ENCODE measurements at places on chromosomes 5 and 9. TPM values are rescaled to one million over a fixed set of nuclear protein-coding genes. Genes with fewer than 3 reads are reported as not detected.
A peak's percentile ranks its signal among the peaks of the same experiment; 100 is the strongest.

Gene MTRR
- total RNA-seq: 55.7 TPM

Gene CAMK4
- total RNA-seq: 7.2 TPM

Gene PPP2R2B
- total RNA-seq: 44.9 TPM

Gene DBH
- not detected for total RNA-seq

Gene PCDHGB7
- 1.2 TPM for total RNA-seq

Gene OR1J4
- total RNA-seq: not detected

Gene EGFL7
- total RNA-seq: 0.29 TPM

Gene MLANA
- total RNA-seq: not detected

Gene SLC34A3
- not detected for total RNA-seq

Gene AIF1L
- not detected for total RNA-seq

Gene VLDLR
- 1.4 TPM for total RNA-seq

DNA sequence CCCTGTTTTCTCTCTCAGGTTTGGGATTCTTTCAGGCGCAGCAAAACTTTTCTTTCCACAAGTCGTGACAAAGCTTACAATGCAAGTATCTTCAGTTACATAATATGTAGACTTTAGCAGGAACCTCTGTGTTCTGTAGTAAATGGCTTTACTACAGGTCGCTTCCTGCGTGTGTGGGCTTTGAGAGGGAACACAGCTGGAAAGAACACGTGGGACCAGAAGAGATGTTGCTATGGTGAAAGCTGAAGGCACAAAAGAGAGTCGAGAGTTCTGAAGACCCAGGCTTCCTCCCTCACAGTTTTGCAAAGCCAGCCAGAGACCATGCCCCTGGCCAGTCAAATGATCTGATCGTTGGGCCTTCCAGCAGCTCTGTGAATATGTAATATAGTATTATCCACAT, 4.0 kb downstream of the ANKRD55 start:
- H3K4me3 ChIP-seq: no peak overlapping the region
- no peaks in the 10 kb centered on the region for H3K36me3 ChIP-seq
- H3K27me3 ChIP-seq: no peaks in the 10 kb centered on the region
- no peaks in the 10 kb centered on the region for H3K4me1 ChIP-seq
- DNase-seq: no peak
- H3K27ac ChIP-seq: no peak overlapping the region

- no peak overlapping the region for H3K27ac ChIP-seq
- no peak for DNase-seq
- H3K27me3 ChIP-seq: no peaks in the 10 kb centered on the region
- H3K36me3 ChIP-seq: no peaks in the 10 kb centered on the region
- H3K4me3 ChIP-seq: no peak overlapping the region
Observed at GRCh38 chr9:91992461-91993041, 42.5 kb upstream of the ROR2 start.

GRCh38 chr5:93221-93980, 1.4 kb downstream of the PLEKHG4B start:
- no peak overlapping the region for H3K4me3 ChIP-seq
- no peak overlapping the region for H3K27ac ChIP-seq
- peaks cover 12% of the 10 kb centered on the region for H3K27me3 ChIP-seq
- no peak for DNase-seq
- H3K36me3 ChIP-seq: no peaks in the 10 kb centered on the region

DNA sequence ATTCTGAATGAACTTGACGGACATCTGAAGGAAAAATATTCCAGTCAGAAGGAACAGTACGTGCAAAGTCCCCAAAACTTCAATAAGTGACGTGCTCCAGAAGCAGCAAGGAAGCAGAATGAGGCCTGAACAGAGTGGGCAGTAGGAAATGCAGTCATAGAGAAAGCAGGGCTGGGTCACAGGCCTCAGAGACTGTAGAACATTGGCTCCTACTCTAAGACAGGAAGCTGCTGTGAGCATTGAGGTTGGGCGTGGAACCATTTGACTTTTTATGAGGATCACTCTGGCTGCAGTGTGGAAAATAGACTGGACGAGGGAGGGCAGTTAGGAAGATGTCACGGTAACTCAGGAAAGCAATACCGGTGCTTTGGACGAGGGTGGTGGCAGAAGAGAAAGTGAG, 64.0 kb downstream of the DOCK8 start:
- peaks cover 24% of the 10 kb centered on the region for H3K36me3 ChIP-seq
- H3K4me3 ChIP-seq: no peak overlapping the region
- no peak for DNase-seq
- H3K27me3 ChIP-seq: no peaks in the 10 kb centered on the region

DNA sequence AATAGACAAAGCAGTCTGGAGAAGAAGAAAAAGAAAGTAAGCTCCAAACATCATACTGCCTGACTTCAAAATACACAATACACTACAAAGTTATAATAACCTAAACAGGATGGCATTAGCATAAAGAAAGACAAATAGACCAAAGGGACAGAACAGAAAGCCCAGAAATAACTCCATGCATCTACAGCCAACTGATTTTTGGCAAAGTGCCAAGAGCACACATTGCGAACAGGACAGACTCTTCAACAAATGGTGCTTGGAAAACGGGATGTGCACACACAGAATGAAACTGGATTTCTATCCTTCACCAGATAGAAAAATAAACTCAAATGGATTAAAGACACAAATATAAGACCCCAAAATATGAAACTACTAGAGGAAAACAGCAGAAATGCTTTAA, 66.6 kb upstream of the SPATA31E1 start:
- H3K27ac ChIP-seq: no peak overlapping the region
- no peaks in the 10 kb centered on the region for H3K36me3 ChIP-seq
- no peaks in the 10 kb centered on the region for H3K4me1 ChIP-seq
- H3K4me3 ChIP-seq: no peak overlapping the region
- H3K27me3 ChIP-seq: no peaks in the 10 kb centered on the region

DNA sequence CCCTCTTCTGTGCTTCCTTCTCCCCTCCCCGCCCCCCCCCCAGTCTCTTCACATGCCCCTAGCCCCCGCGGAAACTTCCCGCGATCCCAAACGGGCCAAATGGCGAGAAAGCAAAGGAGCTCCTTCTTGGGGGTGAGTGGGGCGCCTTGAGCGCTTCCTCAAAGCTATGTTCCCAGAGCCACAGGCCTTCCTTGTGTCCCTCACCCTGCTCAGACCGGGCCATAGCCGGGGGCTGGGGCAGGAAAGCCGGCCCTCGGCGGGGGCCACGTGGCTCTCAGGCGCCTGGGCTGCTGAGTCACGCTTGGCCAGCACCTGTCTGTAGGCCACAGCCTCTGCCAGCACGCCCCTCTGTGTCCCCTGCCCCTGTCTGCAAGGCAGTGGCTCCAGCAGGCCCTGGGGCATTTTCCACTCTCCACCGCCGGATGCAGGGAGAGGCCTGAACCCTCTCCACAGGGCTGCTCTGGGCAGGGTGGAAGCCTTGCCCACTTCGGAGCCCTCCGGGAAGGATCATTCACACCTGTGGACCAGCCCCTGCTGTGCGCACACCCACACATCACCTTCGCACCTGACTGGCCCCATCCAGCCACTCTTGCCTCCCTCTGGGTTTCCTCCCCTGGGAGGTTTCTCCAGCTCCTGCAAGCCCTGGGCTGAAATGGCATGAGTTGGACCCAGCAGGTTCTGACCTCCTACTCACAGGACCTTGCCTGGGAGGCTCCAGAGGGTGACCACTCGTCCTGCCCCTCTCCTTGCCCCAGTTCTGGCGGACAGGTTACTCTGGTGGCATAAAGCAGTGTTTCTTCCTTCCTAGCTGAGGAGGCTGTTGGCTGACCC, 1.2 kb upstream of the SQSTM1 start:
- H3K27ac ChIP-seq: peak overlapping the region; percentile 100
- peak; percentile 65 for DNase-seq
- H3K4me3 ChIP-seq: peak overlapping the region; percentile 50
- peaks cover 14% of the 10 kb centered on the region for H3K36me3 ChIP-seq
- peaks cover 64% of the 10 kb centered on the region for H3K4me1 ChIP-seq
- no peaks in the 10 kb centered on the region for H3K27me3 ChIP-seq

- no peak for DNase-seq
- no peaks in the 10 kb centered on the region for H3K27me3 ChIP-seq
- no peak overlapping the region for H3K4me3 ChIP-seq
- no peak overlapping the region for H3K27ac ChIP-seq
Observed at GRCh38 chr5:130923543-130924124, 241.4 kb downstream of the HINT1 start.

- DNase-seq: no peak
- H3K36me3 ChIP-seq: no peaks in the 10 kb centered on the region
- no peak overlapping the region for H3K4me3 ChIP-seq
- no peak overlapping the region for H3K27ac ChIP-seq
- peaks cover 40% of the 10 kb centered on the region for H3K4me1 ChIP-seq
- no peaks in the 10 kb centered on the region for H3K27me3 ChIP-seq
Observed at GRCh38 chr5:76742583-76742982, 26.7 kb downstream of the F2R start.

DNA sequence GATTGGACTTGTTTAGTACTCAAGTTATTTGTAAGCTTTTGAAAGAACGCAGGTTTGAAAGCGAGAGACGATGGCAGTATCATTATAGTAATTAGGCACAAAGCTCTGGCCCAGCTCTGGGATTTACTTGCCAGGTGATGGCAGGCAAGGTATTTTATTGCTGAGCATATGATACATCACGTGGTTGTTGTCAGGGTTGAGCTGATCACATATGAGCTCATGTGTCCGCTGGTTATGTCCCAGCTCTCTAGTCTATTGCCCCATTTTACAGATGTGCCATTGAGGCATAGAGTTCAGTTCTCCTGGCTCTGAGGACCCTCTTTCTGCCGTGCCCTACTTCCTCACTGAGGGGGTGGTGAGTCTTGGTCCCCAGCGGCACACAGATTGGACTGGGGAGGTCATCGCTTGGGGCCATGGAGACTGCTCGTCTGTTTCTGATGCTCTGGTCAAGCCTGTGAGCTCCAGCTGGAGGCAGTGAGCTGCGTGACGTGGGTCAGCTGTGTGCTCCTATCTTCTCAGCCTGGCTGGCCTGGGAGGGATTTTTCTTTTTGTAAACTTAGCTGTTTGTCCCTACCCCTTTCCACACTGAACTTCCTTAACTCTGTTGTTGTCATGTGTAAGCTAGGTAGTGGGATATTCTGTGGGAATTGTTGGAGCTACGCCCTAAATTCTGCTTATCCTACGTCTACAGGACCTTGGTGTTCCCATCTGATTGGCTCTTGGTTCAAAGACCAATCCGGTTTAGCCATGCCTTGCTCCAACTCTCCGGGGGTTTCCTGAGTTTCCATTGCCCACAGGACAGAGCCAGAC, 2.2 kb downstream of the NXNL2 start:
- peaks cover 33% of the 10 kb centered on the region for H3K27me3 ChIP-seq
- peaks cover 15% of the 10 kb centered on the region for H3K4me1 ChIP-seq
- no peak overlapping the region for H3K4me3 ChIP-seq
- no peak for DNase-seq

- no peaks in the 10 kb centered on the region for H3K36me3 ChIP-seq
- H3K4me1 ChIP-seq: peaks cover 47% of the 10 kb centered on the region
Observed at GRCh38 chr9:124011460-124012301, at the start of gene LHX2. TSS of gene LHX2 (plus strand) at chr9:124011768. CDS start at chr9:124012349, 581 bp downstream.

GRCh38 chr5:1553539-1554409, 30.0 kb upstream of the LPCAT1 start:
- H3K4me3 ChIP-seq: no peak overlapping the region
- H3K36me3 ChIP-seq: no peaks in the 10 kb centered on the region
- DNase-seq: no peak
- no peaks in the 10 kb centered on the region for H3K4me1 ChIP-seq
- no peak overlapping the region for H3K27ac ChIP-seq
- peaks cover 3% of the 10 kb centered on the region for H3K27me3 ChIP-seq

- no peak overlapping the region for H3K4me3 ChIP-seq
- H3K27me3 ChIP-seq: no peaks in the 10 kb centered on the region
- H3K27ac ChIP-seq: no peak overlapping the region
- no peak for DNase-seq
- H3K4me1 ChIP-seq: peaks cover 12% of the 10 kb centered on the region
- H3K36me3 ChIP-seq: peaks cover 3% of the 10 kb centered on the region
Observed at GRCh38 chr9:72315089-72315509, 49.9 kb downstream of the ZFAND5 start.

DNA sequence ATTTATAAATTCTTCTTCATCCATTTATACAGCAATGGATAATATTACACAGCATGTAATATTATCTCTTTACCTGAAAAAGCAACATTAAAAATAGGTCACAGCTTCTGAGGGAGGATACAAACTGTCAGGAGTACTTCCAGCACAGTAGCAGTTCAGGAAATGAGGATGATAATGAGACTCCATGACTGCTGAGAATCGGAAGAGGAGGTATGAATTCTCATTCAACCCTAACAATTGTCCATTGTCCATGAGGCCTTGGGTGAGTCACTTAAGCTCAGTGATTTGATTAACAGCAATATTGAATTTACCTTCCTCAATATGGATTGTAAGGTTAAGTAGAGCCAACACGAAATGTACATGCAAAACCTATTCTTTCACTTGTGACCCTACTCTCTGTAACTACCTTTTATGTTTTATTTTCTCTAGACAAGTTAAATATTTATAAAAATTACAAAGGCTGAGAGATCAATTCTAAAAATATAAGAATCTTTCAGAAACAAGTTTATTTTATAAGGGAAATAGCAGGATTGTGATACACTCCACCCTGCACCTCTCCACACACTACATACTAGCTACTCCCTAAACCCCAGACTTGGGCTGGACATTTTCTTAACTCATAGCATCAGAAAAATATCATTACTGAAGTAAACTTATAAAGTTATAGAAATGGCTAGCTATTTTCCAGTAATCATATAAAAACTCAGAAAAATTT, 159.1 kb upstream of the ACOT12 start:
- H3K27ac ChIP-seq: no peak overlapping the region
- no peaks in the 10 kb centered on the region for H3K36me3 ChIP-seq
- DNase-seq: no peak
- H3K4me3 ChIP-seq: no peak overlapping the region
- no peaks in the 10 kb centered on the region for H3K27me3 ChIP-seq

- H3K36me3 ChIP-seq: peaks cover 8% of the 10 kb centered on the region
- no peak overlapping the region for H3K27ac ChIP-seq
- H3K4me1 ChIP-seq: no peaks in the 10 kb centered on the region
- H3K27me3 ChIP-seq: no peaks in the 10 kb centered on the region
- DNase-seq: no peak
- H3K4me3 ChIP-seq: no peak overlapping the region
Observed at GRCh38 chr9:77271023-77271690, 93.8 kb downstream of the VPS13A start.

GRCh38 chr5:172525996-172526360, 71.7 kb upstream of the SH3PXD2B start:
- H3K27ac ChIP-seq: no peak overlapping the region
- no peak for DNase-seq
- H3K4me1 ChIP-seq: no peaks in the 10 kb centered on the region
- H3K4me3 ChIP-seq: no peak overlapping the region
- no peaks in the 10 kb centered on the region for H3K27me3 ChIP-seq

GRCh38 chr5:150350524-150351344, 6.8 kb upstream of the TCOF1 start:
- no peak overlapping the region for H3K27ac ChIP-seq
- H3K4me1 ChIP-seq: peaks cover 9% of the 10 kb centered on the region
- no peak overlapping the region for H3K4me3 ChIP-seq
- no peaks in the 10 kb centered on the region for H3K27me3 ChIP-seq
- no peaks in the 10 kb centered on the region for H3K36me3 ChIP-seq
